ENCODE measurements at places on chromosomes 12 and 14.

- no peaks in the 10 kb centered on the region for H3K27me3 ChIP-seq
- H3K4me1 ChIP-seq = no peaks in the 10 kb centered on the region
- no peak overlapping the region for H3K4me3 ChIP-seq
Measured at GRCh38 chr12:52181746-52182145, 10.1 kb downstream of the KRT80 start.

- DNase-seq = no peak
- H3K27me3 ChIP-seq = no peaks in the 10 kb centered on the region
- no peaks in the 10 kb centered on the region for H3K36me3 ChIP-seq
- no peaks in the 10 kb centered on the region for H3K4me1 ChIP-seq
- H3K27ac ChIP-seq = no peak overlapping the region
Measured at GRCh38 chr12:47349137-47350061, 269.6 kb upstream of the AMIGO2 start.

- DNase-seq = peak; percentile 38
- H3K27ac ChIP-seq = peak overlapping the region; percentile 99
- H3K36me3 ChIP-seq = no peaks in the 10 kb centered on the region
Measured at GRCh38 chr14:70907996-70908934, 1.0 kb downstream of the PCNX1 start.

GRCh38 chr12:51218607-51219161 lies 822 bp upstream of the POU6F1 start:
- DNase-seq = no peak
- no peaks in the 10 kb centered on the region for H3K4me1 ChIP-seq
- H3K4me3 ChIP-seq = peak overlapping the region; percentile 91
- no peaks in the 10 kb centered on the region for H3K36me3 ChIP-seq

- no peak overlapping the region for H3K27ac ChIP-seq
- H3K4me3 ChIP-seq = no peak overlapping the region
- no peaks in the 10 kb centered on the region for H3K4me1 ChIP-seq
- no peaks in the 10 kb centered on the region for H3K27me3 ChIP-seq
Measured at GRCh38 chr12:77131977-77132490, 66.7 kb upstream of the E2F7 start.

GRCh38 chr12:9906873-9907272 lies 25.3 kb downstream of the CLEC2A start:
- no peak for DNase-seq
- no peak overlapping the region for H3K4me3 ChIP-seq
- no peaks in the 10 kb centered on the region for H3K27me3 ChIP-seq
- no peaks in the 10 kb centered on the region for H3K36me3 ChIP-seq

DNA sequence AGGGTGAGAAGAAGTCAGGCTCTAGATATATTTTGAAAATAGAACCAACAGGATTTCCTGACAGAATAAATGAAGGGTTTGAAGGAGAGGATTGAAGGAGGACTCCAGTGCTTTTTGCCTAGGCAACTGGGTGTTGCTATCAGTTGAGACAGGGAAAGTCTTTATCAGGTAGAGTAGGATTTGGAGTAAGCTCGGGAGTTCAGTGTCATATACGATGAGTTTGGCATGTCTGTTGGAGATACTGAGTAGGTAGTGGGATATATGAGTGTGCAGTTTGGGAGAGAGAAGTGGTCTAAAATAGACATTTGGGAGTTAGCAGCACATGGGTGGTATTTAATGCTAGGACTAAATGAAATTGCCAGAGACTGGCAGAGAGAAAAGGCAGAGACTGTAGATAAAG lies 141.2 kb downstream of the SAMD4A start:
- H3K36me3 ChIP-seq = no peaks in the 10 kb centered on the region
- no peaks in the 10 kb centered on the region for H3K27me3 ChIP-seq
- no peak for DNase-seq

- H3K4me1 ChIP-seq = no peaks in the 10 kb centered on the region
- no peak overlapping the region for H3K4me3 ChIP-seq
- H3K27ac ChIP-seq = no peak overlapping the region
- DNase-seq = no peak
- no peaks in the 10 kb centered on the region for H3K36me3 ChIP-seq
Measured at GRCh38 chr14:50792051-50792477, 38.9 kb downstream of the NIN start.

GRCh38 chr14:40074169-40074568 lies 641.9 kb upstream of the FBXO33 start:
- no peaks in the 10 kb centered on the region for H3K4me1 ChIP-seq
- H3K36me3 ChIP-seq = no peaks in the 10 kb centered on the region
- H3K27ac ChIP-seq = no peak overlapping the region
- H3K4me3 ChIP-seq = no peak overlapping the region

DNA sequence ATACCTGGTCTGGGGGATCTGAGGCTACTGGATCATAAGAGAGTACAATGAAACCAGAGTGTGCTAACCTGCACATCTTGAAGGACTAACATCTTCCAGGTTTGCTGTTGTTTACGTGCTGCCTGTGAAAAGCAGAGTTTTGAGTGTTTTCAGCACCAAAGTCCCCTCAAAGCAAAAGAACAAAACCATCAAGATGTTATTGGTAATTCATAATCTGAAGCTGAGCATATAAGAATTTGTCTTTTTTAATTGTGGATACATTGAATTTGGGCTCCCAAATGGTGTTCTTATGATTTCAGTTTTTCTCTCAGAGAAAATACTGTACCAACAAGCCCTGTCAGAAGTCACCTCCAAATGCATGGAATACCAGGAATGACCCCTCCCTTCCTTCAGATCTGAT lies 110.2 kb downstream of the BTG1 start:
- H3K4me3 ChIP-seq = no peak overlapping the region
- H3K36me3 ChIP-seq = no peaks in the 10 kb centered on the region
- peak overlapping the region; percentile 71 for H3K27ac ChIP-seq
- H3K27me3 ChIP-seq = no peaks in the 10 kb centered on the region

DNA sequence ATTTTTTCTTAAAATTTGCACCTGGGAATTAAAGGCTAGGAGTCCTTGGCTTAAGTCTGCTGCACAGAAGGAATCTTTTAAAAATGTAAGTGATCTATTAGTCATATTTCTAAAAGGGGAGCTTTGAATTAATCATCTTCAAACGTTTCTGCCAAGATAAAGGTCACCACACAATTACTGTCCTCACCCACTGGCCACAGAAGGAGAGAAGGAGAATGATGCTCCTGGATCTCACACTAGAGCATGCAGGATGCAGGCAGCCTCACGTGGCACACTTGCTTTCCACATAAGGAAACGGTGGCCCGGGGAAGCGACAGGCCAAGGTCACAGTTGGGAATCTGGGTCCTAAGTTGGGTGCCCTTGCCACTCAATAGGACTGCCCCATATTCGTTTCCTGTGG lies 16.9 kb downstream of the PLEKHG7 start:
- H3K36me3 ChIP-seq = no peaks in the 10 kb centered on the region
- H3K27ac ChIP-seq = no peak overlapping the region
- no peak overlapping the region for H3K4me3 ChIP-seq
- DNase-seq = no peak

DNA sequence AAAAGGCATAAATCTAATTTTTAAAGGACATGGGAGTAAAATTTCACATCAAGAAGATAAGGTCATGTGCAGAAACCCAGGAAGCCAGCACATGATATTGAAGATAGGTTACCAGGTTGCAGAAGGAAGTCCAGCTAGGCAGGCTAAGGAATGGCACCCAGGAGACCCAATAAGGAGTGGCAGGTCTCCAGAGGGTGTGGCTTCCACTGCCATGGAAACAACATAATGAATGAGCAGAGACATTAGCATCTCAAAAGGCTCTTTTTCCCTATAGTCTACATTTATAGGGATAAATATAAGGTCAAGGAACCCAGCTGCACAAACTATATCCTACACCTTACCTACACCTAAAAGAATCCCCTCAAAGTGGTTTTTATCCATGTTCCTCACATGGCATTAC lies 275.9 kb downstream of the RPS29 start:
- no peak for DNase-seq
- H3K4me1 ChIP-seq = no peaks in the 10 kb centered on the region
- no peaks in the 10 kb centered on the region for H3K27me3 ChIP-seq
- H3K36me3 ChIP-seq = no peaks in the 10 kb centered on the region
- no peak overlapping the region for H3K27ac ChIP-seq

- no peak overlapping the region for H3K27ac ChIP-seq
- H3K27me3 ChIP-seq = no peaks in the 10 kb centered on the region
- H3K4me3 ChIP-seq = no peak overlapping the region
- no peak for DNase-seq
- H3K4me1 ChIP-seq = no peaks in the 10 kb centered on the region
Measured at GRCh38 chr12:49917166-49917787, 13.6 kb upstream of the FAIM2 start.

GRCh38 chr12:125056306-125056705 lies 8.9 kb upstream of the AACS start:
- DNase-seq = no peak
- H3K4me1 ChIP-seq = no peaks in the 10 kb centered on the region
- no peak overlapping the region for H3K27ac ChIP-seq
- no peaks in the 10 kb centered on the region for H3K36me3 ChIP-seq

- no peak overlapping the region for H3K27ac ChIP-seq
- no peak for DNase-seq
- H3K27me3 ChIP-seq = no peaks in the 10 kb centered on the region
- no peak overlapping the region for H3K4me3 ChIP-seq
- H3K36me3 ChIP-seq = no peaks in the 10 kb centered on the region
- H3K4me1 ChIP-seq = no peaks in the 10 kb centered on the region
Measured at GRCh38 chr12:19525274-19525673, 86.0 kb downstream of the AEBP2 start.

GRCh38 chr14:81256289-81256960 lies 35.7 kb upstream of the GTF2A1 start:
- H3K36me3 ChIP-seq = no peaks in the 10 kb centered on the region
- no peaks in the 10 kb centered on the region for H3K27me3 ChIP-seq
- H3K4me3 ChIP-seq = no peak overlapping the region

DNA sequence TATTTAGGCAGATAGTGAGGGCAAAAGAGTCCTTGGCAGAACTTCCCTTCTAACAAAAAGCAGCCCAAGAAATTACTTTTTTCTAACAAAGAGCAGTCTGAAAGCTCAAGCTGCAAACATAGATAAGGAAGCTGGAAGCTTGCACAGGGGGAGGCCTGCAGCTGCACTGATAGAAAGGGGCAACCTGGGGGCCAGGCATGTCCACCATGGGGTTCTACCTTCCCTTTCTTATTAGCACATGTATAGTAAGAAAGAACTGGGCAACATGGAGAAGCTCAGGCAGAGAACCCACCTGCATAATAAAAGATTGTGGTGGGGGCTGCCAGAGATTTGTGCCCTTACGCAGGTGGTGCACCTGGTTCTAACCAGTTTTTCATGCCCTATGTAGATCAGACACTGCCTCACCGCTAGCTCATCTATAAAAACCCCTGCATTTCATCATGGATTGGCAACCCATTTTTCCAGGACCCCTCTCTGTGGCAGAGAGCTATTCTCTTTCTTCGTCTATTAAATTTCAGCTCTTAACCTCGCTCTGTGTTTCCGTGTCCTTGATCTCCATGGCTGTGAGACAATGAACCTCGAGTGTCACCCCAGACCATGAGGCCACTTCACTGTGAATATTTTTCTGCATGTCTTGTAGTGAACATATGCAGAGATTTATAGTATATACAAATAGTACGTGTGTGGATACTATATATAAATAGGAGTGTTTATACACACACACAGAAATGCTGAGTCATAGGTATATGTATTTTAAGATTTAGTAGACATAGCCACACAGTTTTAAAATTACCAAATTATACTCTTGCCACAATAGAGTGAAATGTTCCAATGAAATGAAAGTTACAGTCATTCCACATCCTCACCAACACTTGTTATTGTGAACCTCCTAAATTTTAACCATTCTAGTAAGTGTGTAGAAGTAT lies 53.0 kb downstream of the PEX5 start:
- DNase-seq = no peak
- H3K27ac ChIP-seq = no peak overlapping the region
- H3K27me3 ChIP-seq = no peaks in the 10 kb centered on the region
- no peak overlapping the region for H3K4me3 ChIP-seq
- H3K4me1 ChIP-seq = no peaks in the 10 kb centered on the region

DNA sequence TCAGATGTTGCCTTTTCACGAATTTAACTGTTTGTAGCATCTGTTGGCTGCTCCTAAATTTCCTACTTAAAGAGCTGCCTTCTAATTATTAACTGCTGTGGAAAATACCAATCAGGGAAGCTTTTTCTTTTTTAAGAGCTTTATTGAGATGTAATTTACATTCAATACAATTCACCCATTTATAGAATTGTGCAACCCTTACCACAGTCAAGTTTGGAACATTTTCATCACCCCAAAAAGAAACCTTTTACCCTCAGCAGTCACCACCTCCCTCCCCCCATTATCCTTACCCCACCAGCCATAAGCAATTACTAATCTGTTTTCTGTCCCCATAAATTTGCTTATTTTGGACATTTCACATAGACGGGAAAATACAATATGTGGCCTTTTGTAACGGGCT lies 1.4 kb downstream of the PCNX4 start:
- DNase-seq = no peak
- peak overlapping the region; percentile 82 for H3K4me3 ChIP-seq
- H3K27ac ChIP-seq = peak overlapping the region; percentile 99
- no peaks in the 10 kb centered on the region for H3K36me3 ChIP-seq
- no peaks in the 10 kb centered on the region for H3K4me1 ChIP-seq

- H3K36me3 ChIP-seq = no peaks in the 10 kb centered on the region
- H3K27me3 ChIP-seq = no peaks in the 10 kb centered on the region
- H3K4me1 ChIP-seq = no peaks in the 10 kb centered on the region
- peak overlapping the region; percentile 42 for H3K4me3 ChIP-seq
Measured at GRCh38 chr14:93231129-93231979, 24.3 kb downstream of the UBR7 start.

- H3K27ac ChIP-seq = no peak overlapping the region
- no peaks in the 10 kb centered on the region for H3K27me3 ChIP-seq
- no peak for DNase-seq
- no peaks in the 10 kb centered on the region for H3K36me3 ChIP-seq
Measured at GRCh38 chr12:120814903-120815429, 89.2 kb downstream of the SPPL3 start.

DNA sequence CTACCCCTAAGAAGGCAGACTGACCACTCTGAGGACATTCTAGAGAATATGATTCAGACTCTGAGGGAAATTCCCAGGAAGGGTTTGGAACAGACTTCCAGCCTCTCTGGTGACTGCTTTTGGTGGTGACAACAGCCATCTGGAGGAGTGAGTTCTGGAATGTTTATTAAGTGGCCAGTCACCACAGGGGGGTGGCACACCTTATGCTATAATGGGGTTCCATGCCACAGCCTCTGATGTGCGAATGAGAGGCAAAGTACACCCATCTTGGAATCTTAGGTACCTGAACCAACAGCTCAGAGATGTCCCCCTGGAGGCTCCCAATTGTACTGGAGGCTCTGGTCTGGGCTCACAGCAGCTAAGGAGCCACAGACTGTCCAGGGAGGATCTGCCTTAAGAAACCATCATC lies 9.5 kb upstream of the TINF2 start:
- H3K27ac ChIP-seq = no peak overlapping the region
- no peaks in the 10 kb centered on the region for H3K27me3 ChIP-seq
- H3K4me1 ChIP-seq = no peaks in the 10 kb centered on the region
- no peak for DNase-seq

- no peaks in the 10 kb centered on the region for H3K4me1 ChIP-seq
- no peak overlapping the region for H3K4me3 ChIP-seq
- no peaks in the 10 kb centered on the region for H3K27me3 ChIP-seq
- no peaks in the 10 kb centered on the region for H3K36me3 ChIP-seq
Measured at GRCh38 chr12:27099629-27100028, 17.3 kb upstream of the C12orf71 start.

- no peak overlapping the region for H3K27ac ChIP-seq
- no peaks in the 10 kb centered on the region for H3K4me1 ChIP-seq
- H3K27me3 ChIP-seq = no peaks in the 10 kb centered on the region
- H3K36me3 ChIP-seq = no peaks in the 10 kb centered on the region
- no peak for DNase-seq
Measured at GRCh38 chr14:90424686-90425372, 28.0 kb downstream of the CALM1 start.

All from breast epithelium (tissue), 4 donors.